ENCODE measurements at places on chromosomes 6 and 20.

- no peak for DNase-seq
These were observed 166.9 kb downstream of the SLC16A10 start for GRCh38 chr6:111254004-111254778.

DNA sequence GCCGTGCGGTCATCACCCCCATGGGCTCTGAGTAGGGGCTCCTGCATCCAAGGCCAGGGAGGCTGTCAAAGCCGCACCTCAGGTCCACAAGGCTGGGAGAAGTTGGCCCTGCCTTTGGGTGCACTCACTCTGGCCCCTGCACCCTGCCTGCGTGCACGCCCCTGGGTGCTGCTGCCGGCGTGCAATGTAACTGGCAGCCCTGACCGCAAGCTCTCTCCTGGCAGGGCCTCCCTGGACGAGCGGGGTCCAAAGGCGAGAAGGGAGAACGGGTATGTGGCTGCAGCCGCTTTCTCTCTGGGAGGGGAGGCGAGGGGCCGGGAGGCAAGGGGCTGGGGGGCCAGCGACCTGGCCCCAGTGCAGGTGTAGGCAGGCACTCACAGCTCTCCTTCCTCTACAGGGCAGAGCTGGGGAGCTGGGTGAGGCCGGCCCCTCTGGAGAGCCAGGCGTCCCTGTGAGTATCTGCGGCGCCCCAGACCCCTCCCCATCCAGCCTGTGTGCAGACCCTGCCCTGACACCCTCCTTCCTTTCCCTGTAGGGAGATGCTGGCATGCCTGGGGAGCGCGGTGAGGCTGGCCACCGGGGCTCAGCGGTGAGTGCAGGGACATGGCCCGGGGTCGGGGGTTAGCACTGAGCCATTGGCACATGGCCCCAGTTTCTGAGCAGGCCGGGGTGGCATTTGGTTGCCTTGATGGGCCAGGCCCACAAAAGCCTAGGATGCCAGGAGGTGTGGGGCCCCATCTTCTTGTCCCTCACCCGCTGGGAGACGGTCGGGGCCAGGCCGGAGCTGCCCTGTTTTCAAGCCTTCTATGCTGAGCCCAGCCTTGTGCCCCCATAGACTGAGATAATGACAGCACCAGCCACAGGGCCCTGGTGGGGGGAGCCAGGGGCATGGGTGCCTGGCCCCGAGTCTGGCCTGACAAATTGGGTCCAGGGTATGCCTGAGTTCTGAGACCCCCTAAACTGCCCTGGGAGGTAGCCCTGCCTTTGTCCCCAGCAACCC is 12.7 kb downstream of the COL9A3 start:
- DNase-seq: no peak

- DNase-seq: no peak
These were observed 11.8 kb upstream of the BFSP1 start for GRCh38 chr20:17542993-17543412.

GRCh38 chr6:89536231-89536630 is 102.3 kb downstream of the LYRM2 start:
- DNase-seq: no peak

GRCh38 chr20:2385026-2385425 is 4.3 kb downstream of the TGM6 start:
- DNase-seq: no peak

DNA sequence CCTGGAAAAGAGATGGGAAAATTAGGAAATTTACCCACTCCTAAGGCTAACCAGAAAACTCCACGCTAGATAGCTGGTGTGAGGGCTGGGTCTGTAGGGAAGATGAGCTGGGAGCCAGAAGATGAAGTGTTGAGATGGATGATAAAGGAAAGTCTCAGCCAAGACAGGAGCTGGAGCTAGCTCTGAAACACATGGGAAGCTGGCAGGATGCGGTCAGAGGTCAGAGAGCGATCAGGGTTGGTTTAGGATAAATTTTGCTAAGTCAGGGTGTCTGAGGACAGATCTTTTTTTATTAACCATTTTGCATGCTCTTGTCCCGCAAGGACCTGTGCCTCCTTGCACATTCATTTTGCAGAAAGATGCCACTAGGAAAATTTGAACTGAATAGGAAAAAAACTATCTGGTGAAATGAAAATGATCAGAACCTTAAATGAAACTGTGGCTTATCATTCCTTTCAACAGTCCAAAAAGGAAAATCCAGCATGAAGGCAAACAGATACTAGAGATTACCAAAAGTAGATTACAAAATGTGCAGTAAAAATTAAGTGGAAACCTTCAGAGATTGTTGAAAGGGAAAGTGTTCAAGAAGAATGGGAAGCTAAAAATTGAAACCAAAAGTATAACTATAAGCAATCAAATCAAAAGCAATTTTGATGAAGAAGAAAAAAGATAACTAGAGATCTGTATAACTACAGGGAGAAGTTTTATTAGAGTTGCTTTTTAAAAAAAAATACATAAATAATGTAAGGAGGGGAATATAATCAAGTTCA is 10.7 kb upstream of the EDN1 start:
- no peak for DNase-seq

- DNase-seq: no peak
These were observed 26.9 kb upstream of the FUCA2 start for GRCh38 chr6:143538374-143538773.
